Smooth muscle cell of the brain vasculature (primary cell): ENCODE measurements at places on chromosomes 5 and 9.

GRCh38 chr9:114202396-114202795, 47.1 kb downstream of the COL27A1 start:
- no peak for DNase-seq

- DNase-seq, result no peak
Observed at GRCh38 chr9:127523312-127523851, 72.1 kb downstream of the LRSAM1 start.

- no peak for DNase-seq
Observed at GRCh38 chr9:122080986-122081385, 12.1 kb downstream of the TTLL11 start.

- DNase-seq, result no peak
Observed at GRCh38 chr9:117247266-117247665, 167.6 kb downstream of the ASTN2 start.

DNA sequence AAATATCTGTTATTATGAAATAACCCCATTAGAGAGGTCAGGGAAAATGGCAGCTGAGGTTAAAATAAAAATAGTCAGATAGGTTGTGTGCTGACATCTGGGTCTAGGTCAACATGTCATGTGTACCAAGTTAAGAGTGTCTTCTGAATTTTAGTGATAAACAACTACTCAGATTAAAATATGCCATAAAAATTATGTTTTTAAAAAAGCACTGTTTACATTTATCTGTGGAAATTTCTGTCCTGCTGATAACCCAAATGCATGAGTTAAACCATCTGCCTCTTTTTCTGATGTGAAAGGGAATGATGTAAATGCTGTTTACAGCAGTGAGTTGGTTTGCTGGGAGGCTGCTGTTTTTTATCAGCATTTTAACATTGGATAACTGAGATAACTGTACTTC, 361.2 kb upstream of the TARS1 start:
- DNase-seq, result no peak

GRCh38 chr5:856531-857425, 6.0 kb upstream of the ZDHHC11 start:
- DNase-seq, result no peak

GRCh38 chr5:180813420-180813819, 10.8 kb upstream of the MGAT1 start:
- DNase-seq, result no peak

GRCh38 chr9:129560881-129561306, 60.0 kb downstream of the C9orf50 start:
- no peak for DNase-seq

DNA sequence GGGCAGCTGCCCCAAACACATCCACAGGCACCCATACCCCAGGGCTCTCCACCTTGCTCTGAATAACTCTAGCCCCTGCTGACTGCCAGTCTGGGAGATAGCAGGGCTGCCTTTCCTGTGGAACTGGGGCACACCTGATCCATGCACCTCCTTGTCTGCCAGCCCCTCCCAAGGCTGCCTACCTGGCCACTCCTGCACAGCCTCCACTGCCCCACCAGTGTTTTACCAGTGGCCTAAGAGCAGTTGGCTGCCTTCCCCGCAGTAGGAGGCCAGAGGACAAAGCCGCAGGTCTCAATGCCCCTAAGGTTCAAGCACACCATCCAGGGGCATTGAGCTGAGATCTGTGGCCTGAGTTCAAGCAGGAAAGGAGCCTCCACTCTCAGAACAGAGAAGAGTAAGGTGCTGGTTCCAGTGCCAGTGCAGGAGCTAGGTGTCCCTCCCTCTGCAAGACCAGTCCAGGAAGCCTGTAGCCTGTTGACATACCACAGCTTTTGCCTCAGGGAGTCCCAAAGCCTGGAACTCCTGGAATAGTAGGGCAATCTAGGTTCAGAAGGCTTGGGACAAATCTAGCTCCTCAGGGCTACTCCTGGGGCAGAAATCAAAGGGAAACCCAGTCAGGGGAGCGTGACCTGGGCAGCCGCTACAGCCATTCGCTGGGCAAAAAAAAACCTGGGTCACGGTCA, 514.5 kb upstream of the PTGER4 start:
- DNase-seq, result no peak
